8988T (cell line): ENCODE measurements at places on chromosomes 4 and X.

- DNase-seq = no peak
Measured at GRCh38 chr4:52234561-52235440, 183.7 kb downstream of the SPATA18 start.

GRCh38 chr4:87633243-87633642, 16.8 kb upstream of the DMP1 start:
- DNase-seq = no peak

DNA sequence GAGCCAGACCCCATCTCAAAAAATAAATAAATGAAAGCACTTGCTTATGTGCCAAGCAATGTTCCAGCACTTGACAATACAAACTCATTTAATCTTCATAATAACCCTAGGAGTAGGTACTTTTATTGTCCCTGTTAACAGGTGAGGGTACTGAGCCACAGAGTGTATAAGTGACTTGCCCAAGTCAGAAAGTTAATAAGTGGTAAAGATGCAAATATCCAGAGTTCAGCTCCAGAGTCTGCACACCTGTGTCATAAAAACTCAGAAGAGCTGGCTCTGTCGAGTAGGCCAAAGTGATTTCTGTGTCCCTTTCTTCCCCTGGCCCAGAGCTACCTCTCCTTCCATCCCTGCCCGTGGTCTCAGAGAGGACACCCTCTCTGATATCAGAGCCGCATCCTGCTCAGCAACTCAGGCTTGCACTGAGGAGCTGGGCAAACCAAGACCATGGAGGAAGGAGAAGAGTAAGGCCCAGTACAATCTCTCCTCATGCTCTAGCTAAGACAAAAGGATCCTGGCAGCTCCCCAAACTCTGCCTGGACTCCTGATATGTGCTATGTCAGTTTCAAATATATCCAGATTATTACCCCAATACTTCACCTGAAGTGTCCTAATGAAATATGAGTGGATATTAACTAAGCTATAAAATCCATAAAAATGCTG, 136.3 kb downstream of the HS6ST2 start:
- no peak for DNase-seq

- DNase-seq = no peak
Measured at GRCh38 chr4:11261066-11261850, 167.4 kb downstream of the HS3ST1 start.

DNA sequence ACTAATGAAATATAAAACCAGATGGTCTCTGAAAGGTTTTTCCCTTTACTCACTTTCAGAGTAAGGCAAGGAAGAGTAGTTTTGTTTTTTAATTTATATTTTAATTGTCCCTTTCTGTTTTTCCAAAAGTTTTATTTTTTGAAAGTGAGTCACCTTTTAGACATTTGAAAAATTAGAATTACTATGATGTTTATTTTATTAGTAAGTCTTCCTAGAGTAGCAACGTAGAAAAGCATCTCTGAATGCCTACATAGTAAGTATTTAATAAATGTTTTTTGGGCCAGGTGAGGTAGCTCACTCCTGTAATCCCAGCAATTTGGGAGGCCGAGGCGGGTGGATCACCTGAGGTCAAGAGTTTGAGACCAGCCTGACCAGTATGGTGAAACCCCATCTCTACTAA, 51.1 kb downstream of the TET2 start:
- DNase-seq = no peak

DNA sequence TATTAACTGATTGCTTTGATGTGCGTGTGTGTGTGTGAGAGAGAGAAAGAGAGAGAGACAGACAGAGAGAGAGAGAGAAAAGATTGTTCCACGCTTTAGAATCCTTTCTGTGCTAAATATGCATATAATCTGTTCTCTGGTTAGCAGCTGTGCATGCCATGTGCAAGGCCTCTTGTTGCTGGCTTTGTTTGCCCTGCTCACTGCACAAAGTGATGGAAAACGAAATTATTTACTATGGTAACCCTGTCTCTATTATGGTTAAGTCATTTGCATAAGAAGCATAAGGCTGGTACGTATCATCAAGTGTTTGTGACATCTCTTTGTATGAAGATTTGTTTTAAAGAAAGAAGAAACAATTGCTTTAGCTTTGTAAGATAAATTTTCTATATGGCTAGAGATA, 190.2 kb upstream of the POF1B start:
- no peak for DNase-seq

DNA sequence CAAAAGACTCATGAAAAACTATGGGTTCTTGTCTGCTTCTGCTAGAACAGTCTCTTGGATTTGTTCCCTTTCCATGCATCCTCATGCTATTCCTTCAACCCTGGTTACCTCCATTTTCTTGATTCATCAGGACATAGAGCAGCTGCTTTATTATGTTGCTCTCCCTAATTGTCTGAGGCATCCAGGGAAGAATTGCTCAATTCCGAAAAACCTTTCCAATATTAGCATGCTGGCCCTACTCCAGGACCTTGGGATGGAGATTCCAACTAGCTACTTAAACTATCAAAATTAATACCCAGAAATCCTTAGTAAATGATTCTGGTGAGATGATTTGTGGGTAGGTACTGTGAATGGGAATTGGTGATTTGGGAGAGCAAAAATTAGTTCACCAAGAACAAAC, 56.6 kb upstream of the FAM47B start:
- no peak for DNase-seq

- DNase-seq = no peak
Measured at GRCh38 chrX:20988118-20988517, 386.1 kb upstream of the CNKSR2 start.

- DNase-seq = no peak
Measured at GRCh38 chr4:74624351-74625151, 169.8 kb downstream of the BTC start.

- DNase-seq = no peak
Measured at GRCh38 chr4:183571350-183571941, 66.6 kb downstream of the ING2 start.

DNA sequence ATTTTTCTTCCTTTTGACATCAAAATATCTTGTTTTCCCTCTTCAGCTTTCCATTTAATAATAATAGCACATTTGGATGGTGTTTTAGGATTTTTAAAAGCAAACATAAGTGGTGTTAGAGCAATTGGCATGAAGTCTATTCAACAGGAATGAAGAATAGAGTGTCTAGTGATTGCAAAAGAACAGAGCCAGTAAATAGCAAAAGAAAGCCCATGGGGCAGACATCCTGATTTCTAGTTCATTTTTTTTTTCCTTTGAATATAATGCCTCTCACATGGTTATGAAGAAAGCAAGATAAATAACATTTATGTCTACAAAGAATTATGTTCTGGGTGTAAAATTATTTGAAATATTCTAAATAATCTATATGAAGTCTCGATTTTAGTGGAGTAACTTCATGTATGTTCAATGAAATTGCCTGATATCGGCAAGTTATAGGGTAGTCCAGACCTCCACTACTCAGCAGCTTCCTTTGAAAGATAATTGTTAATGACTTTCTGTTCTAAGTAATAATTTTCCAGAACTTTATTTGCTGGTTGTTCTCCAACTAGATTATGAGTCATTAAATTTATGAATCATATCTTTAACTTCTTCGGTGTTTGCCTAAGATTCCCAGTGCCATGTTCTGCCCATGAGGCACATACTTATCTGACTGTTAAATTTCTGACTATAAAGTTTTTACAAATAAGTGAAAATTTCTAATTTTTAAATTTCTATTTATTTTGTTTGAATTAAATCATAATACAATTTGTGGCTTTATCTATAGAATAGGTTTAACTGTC, 587.9 kb downstream of the TLL1 start:
- DNase-seq = no peak

- DNase-seq = no peak
Measured at GRCh38 chrX:137566746-137567679, 1.1 kb downstream of the ZIC3 start.

- DNase-seq = no peak
Measured at GRCh38 chrX:57232658-57233360, 53.7 kb upstream of the FAAH2 start.

DNA sequence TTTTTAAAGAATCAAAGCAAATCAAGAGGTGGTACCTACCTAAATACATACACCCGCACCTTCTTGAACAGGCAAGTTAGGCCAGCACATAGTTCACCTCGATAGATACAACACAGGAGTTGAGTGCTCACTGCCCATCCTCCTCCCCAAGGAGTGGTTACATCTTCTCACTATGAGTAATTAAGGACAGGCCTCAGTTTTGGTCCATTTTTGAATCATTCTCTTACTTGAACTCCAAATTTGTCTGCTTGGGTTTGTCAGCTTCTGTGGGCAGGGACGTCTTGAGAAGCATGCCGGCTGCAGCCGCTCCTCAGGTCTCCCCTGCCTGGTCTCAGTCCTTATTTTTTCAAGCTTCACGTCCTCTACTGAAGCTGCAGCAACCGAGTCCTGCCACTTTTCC, 190.6 kb upstream of the RBPJ start:
- no peak for DNase-seq

- DNase-seq = no peak
Measured at GRCh38 chrX:21645431-21645830, 12.7 kb downstream of the KLHL34 start.

DNA sequence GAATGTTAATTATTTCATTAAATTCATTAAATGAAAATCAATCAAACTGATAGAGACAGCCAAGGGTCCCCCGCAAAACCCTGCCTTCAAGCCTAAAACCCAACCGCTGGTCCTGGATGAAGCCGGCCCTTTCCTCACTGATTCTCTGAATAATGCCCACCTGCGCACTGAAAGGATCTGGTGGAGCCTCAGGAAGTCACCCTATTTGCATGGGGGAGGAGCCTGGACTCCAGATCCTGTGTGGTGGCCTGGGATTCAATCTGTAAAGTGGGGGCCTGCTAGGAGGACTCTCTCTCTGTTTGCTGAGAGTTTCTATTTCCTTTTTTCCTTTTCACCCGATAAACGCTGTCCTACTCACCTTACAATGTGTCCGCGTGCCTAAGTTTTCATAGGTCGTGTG, 97.9 kb upstream of the ADAMTS3 start:
- DNase-seq = no peak

DNA sequence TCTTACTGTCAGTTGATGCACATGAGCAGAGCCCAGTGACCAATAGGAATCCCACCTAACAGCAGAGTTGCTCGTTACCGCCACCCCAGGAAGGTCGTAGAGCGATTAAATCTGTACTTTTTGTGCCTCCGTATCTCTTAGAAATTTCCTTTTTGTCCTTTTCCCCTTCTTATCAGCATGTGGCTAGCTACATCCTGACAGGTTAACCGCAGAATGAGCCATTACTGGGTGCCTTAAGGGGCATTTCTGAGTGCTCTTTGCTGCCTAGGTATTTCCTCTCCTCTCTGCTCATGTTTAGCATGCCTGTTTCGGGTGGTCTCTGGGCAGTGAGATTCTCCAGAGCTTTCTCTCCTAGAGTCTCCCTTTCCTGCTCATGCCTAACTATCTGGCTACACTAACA, 530.5 kb downstream of the FAM133A start:
- DNase-seq = no peak

GRCh38 chr4:101232074-101232776, 115.1 kb downstream of the PPP3CA start:
- no peak for DNase-seq

DNA sequence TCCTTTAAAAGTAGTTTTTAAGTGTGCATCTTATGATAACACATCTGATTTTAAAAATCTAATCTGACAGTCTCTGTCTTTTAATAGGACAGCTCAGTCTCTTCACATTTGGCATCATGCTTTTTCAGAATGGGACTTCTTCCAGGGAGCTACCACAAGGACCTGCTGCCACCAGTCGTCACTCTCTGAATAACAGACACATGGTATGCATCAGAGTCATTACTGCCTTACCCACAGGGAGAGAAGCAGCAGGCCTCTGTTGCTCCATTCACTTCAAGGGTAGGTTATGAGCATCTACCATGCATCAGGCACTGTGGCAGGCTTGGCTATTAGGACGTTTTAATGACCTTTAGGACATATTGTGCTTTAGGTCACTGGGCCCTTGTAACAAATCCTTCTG, 50.0 kb upstream of the AFAP1 start:
- no peak for DNase-seq

DNA sequence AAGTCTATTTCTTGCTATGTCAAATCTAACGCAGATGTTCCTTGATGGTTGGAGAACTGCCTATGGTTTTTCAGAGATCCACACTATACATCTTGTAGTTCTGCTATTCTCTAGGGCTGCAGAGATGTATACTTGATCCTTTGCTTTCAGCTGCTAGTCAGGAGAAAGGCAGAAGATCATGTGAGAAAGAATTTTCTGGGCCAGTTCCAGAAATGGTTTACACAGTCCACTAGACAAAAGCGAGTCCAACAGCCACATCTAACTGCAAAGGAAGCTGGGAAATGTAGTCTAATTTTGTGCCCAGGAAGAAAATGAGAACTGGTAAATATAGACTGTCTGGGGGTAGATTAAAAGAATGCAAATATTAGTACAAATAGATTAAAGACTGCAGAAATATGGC, 394.3 kb upstream of the SLIT2 start:
- no peak for DNase-seq

DNA sequence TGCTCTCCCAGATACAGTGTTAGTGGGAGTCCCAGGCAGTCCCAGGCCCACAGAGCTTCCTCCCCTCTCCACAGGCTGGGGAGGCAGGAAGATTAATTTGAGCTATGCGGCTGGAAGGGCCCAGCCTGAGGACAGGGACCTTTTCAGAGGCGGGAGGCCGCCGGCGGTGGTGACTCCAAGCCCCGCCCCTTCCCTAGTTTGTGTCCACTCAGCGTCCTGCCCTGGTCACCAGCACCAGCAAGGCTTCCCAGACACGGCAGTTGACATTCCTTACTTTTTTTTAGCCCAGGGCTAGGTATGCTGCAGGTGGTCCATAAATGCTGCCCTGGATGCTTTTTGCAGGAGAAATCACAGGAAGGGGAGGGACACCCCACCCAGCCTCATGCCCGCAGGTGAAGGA, 67.7 kb upstream of the LRPAP1 start:
- DNase-seq = no peak

DNA sequence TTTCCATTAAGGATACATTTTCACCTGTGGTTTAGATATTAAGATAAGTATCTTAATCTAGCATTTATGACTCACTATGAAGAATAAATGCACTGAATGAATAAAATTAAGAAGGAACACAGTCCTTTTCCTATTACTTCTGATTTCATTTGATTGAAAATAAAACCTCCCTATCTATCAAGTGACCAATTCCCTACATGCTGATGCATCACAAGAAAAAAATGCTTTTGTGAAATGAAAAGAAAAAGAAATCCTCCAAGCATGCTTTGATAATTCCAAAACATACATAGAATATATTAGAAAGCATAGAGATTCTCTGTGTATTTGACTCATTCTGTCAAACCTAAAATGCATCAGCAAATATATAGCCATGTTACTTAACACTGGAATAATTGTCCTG, 37.1 kb downstream of the PCDH10 start:
- DNase-seq = no peak

DNA sequence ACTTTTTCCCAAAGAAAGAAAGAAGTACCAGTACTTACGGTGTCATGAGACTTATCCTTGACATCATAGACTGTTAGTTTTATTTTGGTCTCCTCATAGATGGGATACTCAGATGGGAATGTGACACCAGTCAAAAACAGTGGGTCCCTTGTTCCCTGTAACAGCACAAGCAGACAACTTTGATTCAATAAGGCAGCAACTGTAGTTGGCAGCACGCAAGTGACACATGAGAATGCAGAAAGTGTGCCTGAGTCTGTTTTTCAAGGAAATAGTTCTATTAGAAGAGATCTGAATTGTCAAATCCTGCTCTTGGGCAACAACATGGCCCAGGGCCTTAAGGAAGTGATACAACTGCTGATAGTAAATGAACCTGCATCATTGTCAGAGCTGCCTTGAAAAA, 443.2 kb downstream of the INPP4B start:
- no peak for DNase-seq
